ENCODE measurements at places on chromosomes 7 and 10.

- no peak for DNase-seq
These were observed 110.7 kb downstream of the CYTH3 start for GRCh38 chr7:6161463-6162330.

GRCh38 chr7:81445462-81445861 lies 324.4 kb downstream of the HGF start:
- no peak for DNase-seq

DNA sequence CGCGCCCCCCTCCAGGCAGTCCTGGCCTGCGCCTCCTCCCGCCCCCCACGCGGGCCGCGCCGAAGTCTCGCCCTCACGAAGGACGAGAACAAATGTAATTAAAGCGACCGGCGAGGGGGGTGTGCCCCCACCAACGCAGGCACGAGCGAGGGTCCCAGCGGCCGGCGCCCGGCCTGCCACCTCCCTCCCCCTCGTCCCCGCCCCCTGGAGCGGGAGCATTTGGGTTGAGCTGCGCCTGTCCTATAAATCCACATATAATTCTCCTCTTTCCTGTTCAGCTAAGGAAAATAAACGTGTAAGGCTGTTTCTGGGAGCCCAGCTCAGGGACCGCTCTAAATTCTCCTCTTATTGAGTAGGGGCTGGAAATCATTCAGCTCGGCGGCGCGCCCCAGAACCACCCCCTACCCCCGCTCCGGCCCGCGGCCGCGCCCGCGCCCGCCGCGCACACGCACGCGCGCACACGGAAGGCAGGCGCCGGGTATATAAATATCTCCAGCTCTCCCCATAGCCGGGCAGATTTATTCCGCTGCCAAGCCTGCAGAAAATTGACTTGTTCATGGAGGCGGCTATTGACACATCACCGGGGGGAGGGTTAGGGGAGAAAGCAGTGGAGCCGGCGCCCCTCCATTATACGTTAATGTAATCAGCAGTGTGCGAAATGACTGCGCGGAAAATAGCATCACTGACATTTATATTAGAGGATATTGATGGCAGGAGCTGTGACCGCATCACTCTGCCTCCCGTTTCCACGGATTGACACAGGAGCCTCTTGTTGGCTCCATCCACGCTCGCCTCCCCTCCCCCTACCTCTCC lies 61.6 kb upstream of the BTRC start:
- DNase-seq = no peak

GRCh38 chr10:124820121-124820520 lies 18.5 kb downstream of the ABRAXAS2 start:
- DNase-seq = no peak

DNA sequence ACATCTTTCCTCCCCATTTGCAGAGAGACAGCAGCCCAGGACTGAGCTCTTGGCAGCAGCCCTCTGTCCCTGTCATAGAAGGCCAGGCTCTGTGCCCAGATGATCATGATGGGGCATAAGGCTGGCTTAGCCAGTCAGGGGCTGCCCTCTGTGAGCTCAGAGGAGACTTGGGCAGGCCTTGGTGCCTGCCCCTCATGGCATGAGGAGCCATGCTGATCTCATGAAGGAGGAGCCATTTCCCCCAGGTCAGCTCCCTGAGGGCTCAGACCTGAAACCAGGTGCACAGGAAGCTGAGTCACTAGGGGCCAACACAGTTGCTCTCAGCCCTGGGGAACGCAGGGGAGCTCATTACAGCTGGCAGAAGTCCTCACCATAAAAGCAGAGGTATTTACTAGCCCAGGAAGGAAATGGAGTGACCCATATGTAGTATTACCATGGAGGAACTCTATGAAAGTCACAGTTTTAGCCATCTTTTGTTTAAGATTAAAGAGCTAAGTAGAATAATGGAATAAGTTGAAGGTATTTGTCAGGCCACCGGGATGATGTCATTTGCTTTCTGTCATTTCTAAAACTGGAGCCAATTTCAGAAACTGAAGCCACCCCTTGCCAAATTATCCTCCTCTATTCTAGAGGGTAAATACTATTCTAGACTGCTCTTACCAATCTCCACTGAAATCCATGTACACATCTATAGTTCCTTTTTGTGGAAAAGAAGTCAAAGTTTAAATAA lies 362.4 kb upstream of the ZNF32 start:
- DNase-seq = no peak

GRCh38 chr7:24521917-24522623 lies 51.2 kb upstream of the PALS2 start:
- DNase-seq = no peak

GRCh38 chr7:87456247-87456646 lies 19.2 kb downstream of the ABCB4 start:
- DNase-seq = no peak

DNA sequence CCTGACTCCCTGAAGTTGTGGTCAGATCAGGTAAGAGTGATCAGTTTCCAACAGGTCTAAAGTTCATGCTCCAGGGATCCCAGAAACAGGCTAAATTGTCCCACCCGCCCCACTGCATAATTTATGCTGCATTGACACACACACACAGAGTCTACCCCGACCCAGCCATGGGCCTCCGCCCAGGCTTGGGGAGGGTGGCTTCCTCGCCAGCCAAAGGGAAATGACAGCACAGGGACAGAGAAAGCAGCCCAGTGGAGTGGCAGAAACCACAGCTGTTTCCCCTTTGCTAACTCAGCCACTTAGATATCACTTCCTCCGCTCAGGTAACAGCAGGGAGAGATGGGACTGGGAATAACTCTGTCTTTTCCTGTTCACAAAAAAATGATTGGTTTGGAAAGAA lies 9.4 kb downstream of the SH3PXD2A start:
- DNase-seq = no peak

- no peak for DNase-seq
These were observed 14.8 kb downstream of the KIF5B start for GRCh38 chr10:32041290-32042028.

DNA sequence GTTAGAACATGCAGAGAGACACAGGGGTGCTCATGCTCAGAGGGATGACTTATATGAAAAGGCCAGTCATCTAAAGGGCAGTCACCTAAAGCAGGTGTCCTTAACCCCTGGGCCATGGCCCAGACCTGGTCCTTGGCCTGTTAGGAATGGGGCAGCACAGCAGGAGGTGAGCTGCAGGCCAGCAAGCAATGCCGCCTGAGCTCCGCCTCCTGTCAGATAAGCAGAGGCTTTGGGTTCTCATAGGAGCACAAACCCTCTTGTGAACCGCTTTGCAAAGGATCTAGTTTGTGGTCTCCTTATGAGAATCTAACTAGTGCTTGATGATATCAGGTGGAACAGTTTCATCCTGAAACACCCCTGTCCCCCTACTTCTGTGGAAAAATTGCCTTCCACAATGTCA lies 14.5 kb downstream of the ANKRD7 start:
- no peak for DNase-seq

GRCh38 chr7:32879460-32879859 lies 12.1 kb downstream of the KBTBD2 start:
- DNase-seq = no peak

DNA sequence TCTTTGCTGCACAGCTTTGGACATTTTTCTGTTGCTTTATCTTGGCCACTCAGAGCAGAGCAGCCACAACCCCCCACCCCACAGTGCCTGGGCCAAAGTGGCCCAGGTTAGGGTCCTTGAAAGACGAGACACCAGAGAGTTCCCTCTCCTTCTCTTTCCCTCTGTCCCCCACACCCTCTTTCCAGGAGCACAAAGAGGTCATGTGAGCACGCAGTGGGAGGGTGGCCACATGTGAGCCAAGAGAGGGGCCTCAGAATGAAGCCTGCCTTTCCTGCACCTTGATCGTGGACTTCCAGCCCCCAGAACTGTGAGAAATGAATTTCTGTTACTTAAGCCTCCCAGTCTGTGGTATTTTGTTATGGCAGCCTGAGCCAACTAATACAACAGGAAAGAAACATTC lies 14.6 kb upstream of the MSMB start:
- no peak for DNase-seq

- no peak for DNase-seq
These were observed 255.3 kb downstream of the CELF2 start for GRCh38 chr10:11272915-11273389.

- no peak for DNase-seq
These were observed 114.2 kb downstream of the EGFR start for GRCh38 chr7:55132890-55133551.

- DNase-seq = no peak
These were observed 189.3 kb downstream of the ABCA13 start for GRCh38 chr7:48360574-48360973.

GRCh38 chr7:29105752-29106668 lies 40.3 kb downstream of the CPVL start:
- peak; percentile 68 for DNase-seq

DNA sequence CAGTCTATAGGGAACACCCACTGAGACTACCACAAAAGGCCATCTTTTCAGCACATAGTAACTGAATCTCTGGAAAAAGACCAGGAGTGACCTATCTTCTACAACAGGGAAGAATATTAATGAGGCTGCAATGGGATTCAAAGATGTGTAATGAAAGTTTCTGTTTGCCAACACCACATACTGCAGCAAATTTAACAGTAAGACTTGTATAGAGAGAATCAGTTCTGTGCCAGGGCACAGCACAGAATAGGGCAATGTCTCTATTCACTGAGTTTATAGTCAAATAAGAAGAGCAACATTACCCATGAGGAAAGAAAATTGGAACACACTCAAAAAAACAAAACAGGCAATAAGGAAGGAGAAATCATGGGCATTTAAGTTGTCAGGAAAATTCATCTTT lies 91.4 kb upstream of the PTN start:
- DNase-seq = no peak

- no peak for DNase-seq
These were observed 130.4 kb upstream of the AUTS2 start for GRCh38 chr7:69467826-69468225.

DNA sequence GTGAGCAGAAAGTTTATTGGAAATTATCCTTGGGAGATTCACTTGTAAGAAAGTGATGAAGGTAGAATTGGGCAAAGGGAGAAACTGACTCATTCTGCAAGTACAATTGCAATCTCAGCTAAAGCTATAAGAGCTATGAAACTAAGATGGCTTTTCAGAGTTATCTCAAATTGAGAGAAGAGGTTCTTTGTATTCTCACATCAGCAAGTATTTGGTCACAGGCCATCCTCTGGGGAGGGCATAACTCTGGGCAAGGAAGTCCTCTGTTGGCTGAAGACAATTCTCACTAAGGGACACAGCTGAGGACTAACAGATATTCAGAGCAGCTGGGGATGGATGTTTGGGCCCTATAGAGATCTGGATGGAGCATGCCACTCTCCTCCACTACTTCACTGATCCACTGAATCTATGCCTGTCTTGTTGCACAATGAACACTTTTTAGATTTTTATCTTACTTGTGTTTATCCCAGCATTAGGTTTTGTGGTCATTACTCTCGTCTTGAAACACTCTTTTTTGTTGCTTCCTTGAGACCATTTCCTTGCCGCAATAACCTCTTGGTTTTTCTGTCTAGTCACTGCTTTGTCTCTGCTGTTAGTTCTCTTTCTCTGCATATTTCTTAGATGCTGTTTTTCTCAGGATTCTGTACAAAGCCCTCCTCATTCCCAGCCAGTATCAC lies 115.1 kb downstream of the GNAI1 start:
- no peak for DNase-seq

DNA sequence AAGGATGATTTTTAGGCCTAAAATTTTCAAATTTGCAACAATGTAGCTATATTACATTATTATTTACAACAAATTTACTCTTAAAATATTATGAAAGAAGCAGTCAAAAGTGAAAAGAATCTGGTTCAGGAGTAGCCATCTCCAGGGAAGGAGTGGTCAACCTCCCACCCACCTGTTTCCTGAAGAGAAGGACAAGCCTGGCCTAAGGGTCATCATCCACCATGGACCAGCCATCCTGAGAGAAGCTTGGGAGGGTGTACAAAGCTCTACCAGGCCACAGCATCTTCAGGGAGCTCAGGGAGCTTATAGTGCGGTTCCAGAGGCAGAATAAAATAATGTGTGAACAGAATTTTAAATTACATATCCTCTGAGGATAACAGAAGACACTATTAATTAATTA lies 38.1 kb downstream of the COL1A2 start:
- DNase-seq = no peak

DNA sequence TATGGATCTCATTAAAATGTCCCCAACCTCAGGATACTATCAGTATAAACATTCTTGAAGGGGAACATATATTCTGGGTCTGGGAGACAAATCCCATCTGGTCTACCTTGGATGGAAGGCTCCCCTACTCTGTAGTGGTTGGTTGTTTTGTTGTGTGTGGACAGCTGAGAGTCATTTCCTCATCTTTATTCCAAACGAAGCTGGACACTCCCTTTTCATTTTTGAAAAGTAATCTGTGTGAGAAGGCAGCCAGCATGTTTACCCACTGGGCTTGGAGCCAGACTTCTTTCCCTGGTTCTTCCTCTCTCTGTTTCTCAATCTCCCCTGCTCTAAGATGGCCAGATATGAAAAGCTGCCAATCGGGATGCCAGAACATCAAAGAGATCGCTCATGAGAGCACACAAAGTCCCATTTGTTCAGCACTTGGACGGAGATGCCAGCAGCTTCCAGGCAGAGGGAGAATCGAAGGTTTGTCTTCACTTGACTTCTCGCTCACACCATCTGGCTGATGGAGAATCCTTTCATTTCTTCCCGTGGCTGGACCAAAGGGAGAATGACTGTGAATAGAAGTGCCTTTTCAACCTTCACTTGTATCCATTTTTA lies 108.1 kb upstream of the AGR3 start:
- DNase-seq = no peak

DNA sequence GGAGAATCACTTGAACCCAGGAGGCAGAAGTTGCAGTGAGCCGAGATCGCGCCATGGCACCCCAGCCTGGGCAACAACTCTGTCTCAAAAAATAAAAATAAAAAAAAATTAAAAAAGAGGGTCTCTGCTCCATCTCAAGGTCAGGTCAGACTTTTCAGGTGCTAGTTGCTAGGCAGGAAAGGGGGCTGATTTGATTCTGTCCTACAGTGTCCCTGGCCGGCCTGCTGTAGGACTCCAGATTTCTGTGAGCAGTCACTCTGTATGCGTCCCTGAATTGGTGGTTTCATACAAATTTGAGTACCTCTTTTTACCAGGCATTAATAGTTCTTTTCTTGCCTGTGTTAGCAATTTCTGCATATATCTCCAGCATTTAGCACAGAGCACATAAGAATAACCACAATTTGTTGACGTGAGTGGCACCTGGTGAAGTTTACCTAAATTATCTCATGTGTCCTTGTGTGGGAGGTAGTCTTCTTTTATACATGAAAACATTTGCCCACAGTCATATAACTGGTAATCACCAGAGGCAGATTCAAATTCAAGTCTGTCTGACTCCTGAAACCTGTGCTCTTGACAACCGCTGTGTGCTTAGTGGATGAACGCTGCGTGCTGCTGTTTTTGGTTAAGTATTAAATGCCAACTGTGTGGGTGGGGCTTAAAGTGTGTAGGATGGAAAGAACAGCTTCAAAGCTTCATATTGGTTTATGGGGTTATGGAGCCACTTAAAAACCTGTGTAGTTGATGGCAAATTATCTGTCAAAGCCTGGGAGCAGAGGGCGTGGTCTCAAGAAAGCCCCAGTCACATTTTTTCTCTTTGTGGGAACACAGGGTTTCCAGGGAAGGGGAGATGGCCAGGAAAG lies 3.2 kb upstream of the ZNF775 start:
- peak; percentile 32 for DNase-seq

All from SK-N-MC (cell line).